ENCODE measurements at places on chromosomes 12 and 14.
A peak's percentile ranks its signal among the peaks of the same experiment; 100 is the strongest.

DNA sequence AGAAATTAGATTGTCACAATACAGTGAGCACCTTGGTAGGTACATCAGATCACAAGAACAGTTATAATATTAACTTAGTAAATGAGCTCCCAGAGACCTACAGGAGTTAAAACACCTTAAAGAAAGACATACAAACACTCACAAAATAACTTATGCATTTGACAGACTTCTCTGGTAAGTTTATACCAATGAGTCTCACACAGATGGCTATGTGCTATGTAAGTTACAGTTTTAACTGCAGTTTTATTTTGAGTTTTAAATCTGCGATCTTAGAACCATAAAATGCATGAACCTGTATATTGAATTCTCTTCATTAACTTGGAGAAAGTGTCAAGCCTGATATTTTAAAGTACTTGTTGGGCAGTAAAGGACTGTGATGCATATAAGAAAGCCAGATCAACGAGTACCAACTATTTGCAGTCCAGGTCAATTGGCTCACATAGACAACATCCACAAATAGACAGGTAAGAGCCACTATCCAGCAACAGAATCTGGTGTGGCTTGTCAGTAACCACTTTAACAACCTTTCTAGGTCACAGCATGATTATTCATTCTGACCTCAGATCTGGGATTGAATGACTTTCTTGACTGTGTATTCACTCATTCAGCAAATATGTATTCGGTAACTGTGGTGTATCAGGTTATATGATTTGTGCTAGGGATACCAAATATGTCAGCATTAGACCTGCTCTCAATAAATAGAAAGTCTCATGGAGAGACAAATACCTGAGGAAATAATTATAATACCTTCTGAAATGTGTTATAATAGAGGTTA, 856.6 kb upstream of the MGAT4C start:
- DNase-seq: no peak

GRCh38 chr14:93128725-93129459, 13.2 kb upstream of the ITPK1 start:
- no peak for DNase-seq

DNA sequence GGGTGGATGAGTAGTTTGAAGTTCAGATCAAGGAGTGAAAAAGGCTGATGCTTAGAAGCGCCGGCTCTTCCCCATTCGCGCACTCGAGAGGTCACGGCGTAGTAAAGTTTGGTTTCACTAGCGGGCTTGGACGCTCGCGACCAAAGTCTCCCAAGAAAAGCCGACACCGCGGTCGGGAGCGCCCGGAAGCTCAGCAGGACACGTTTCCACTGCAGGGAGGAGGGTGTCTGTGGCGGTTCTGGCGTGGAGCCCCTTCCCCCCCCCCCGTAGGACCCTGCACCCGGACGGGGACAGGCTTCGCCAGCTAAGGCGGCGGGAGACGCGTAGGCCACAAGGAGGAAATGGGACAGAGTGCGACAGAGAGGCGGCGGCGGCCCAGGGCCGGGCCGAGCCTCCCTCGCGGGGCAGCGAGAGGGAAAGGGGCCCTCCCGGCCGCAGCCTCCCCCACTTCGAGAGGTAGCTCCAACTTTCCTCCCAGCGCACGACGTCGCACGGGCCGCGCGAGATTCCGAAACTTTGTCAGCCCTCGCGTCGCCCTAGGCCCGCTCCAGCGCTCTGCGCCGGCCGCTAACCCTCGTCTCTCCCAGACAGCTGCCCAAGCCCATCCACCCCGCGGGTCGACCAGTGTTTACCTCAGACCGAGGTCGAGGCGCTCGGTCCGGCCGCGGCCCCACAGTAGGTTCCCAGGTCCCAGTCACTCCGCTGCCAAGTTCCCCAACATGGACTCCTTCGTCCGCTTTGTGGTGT, 480 bp downstream of the SCAF11 start:
- DNase-seq: peak; percentile 80

DNA sequence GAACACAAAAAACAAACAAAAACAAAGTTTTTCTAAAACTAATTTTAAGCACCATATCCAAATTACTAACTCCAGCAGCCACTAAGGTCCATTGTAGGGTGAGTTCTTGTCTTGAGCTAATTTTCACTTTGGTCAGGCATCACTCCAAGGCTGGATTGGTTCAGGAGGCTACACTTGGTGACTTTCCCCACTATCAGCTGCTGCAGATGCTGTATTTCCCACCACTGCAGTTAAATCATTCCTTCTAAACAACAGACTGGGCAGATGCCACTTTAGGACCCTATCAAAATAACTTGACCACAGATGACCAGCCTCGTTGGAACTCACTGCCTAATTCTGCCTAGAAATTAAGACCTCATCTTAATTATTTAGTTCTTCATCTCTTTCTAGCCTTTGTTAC, 140.5 kb downstream of the SLC16A7 start:
- DNase-seq: no peak

DNA sequence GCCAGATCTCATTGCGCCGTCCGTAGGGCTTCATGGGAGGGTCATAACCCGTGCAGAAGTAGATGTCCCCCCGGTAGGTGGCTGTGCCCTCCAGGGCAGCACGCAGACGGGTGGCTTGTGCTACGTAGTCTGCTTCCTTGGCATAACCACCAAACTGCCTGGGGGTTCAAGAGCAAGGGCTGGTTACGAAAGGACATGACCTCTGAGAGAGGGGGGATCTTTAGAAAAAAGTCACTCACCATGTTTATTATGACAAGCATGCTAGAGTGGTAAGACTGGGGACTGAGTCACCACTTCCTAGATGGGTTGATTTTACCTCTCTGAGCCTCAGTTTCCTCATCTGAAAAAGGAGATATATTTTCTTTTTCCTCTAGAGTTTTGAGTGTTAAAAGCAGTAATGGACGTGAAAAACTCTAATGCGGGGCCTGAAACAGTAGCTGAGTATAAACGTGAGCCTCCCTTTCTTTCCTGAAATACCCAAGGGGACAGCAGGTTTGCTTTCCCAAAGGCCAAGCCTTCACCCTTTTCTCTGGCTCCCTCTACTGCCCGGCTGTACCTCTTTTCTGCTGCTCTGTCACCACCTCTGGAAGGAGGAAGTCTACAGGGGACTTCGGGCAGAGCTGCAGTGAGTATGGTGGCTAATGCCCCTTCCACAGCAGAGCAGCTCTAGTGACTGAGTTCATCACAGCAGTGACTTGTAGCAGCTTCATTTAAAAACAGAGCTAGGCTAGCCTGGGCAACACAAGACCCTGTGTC, 23.5 kb upstream of the GPRC5D start:
- DNase-seq: no peak

DNA sequence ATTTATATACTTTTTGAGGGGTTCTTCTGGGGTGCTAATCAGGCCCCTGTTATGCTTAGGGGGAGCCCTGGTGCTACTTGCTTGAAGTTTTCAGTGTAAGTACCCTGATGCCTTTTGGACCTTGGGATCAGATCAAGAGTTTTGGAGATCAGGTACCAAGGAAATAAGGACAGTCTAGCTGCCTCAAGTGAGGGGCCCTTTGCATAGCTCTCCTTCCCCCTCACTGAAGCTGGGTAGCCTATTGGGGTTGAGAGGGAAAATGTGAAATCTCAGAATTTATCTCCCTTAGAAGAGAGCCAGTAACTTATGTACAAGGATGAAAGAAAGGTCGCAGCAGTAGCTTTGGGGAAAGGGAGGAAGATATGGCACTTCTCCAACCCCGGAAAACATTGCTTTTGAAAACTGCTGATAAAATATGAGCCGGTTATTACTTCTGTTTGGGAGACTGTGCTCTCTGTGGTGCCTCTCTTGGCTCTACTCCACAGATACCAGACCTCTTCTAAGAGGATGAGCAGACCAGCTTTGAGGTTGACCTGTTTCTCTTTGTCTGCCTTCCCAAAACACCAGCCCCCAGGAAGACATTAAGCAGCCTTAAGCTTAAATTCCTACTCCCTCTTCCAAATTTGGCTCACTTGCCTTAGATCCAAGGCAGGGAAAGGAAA, 8.8 kb upstream of the AMHR2 start:
- no peak for DNase-seq

- DNase-seq: no peak
These were observed 175.5 kb downstream of the TMTC2 start for GRCh38 chr12:82862069-82862841.

DNA sequence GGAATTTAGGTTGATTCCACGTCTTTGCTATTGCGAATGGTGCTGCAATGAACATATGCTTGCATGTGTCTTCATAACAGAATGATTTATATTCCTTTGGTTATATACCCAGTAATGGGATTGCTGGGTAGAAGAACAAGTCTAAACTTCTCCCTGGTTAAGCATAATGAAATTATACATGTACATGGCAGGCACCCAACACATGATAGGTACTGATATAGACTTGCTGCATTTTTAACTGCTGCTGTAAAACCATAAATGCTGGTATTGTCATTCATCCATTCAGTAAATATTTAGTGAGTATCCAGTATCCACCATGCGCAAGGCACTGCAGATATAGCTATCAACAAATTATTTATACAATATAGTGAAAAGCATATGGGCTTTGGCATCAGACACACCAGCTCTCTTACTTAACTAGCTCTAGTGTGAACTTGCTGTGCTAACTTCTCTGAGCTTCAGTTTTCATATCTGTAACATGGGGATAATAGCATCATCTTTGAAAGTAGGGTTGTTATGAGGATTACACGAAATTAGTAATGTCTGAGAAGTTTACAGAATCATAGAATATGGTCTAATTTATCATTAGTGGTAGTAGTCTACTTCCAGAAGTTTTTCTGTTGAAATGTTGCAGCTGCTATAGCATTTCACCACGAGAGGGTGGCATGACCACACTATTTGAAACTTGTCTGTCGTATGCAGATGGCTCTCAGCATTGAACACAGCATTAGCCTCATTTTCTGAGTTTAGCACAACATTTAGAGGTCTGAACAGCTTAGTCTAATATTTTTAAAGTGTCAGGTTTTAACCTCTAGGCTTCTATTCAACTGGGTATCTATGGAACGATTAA, 32.0 kb upstream of the SEL1L start:
- no peak for DNase-seq

GRCh38 chr12:64034901-64035576, 187.1 kb downstream of the KICS2 start:
- no peak for DNase-seq

- peak; percentile 58 for DNase-seq
These were observed 100.5 kb upstream of the LMNTD1 start for GRCh38 chr12:25653487-25654175.

GRCh38 chr14:66140963-66141362, 345.2 kb upstream of the CCDC196 start:
- no peak for DNase-seq

DNA sequence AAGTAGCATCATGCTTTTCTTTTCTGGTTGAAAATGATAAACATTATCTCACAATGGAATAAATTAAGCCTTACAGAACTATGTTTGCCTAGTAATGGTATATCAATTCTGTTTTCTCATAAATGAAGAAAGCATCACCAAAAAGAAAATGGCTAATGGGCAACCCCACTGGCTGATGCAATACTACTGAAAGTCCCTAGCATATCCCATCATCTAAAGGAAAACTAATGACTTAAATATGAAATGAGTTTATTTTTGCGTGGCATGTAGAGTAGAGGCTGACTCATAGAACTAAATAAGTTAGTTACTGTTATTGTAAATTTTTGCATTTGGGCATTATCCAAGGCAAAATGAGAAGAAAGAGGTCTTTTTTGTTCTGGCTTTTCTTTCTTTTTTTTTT, 1156.3 kb upstream of the SEL1L start:
- no peak for DNase-seq

DNA sequence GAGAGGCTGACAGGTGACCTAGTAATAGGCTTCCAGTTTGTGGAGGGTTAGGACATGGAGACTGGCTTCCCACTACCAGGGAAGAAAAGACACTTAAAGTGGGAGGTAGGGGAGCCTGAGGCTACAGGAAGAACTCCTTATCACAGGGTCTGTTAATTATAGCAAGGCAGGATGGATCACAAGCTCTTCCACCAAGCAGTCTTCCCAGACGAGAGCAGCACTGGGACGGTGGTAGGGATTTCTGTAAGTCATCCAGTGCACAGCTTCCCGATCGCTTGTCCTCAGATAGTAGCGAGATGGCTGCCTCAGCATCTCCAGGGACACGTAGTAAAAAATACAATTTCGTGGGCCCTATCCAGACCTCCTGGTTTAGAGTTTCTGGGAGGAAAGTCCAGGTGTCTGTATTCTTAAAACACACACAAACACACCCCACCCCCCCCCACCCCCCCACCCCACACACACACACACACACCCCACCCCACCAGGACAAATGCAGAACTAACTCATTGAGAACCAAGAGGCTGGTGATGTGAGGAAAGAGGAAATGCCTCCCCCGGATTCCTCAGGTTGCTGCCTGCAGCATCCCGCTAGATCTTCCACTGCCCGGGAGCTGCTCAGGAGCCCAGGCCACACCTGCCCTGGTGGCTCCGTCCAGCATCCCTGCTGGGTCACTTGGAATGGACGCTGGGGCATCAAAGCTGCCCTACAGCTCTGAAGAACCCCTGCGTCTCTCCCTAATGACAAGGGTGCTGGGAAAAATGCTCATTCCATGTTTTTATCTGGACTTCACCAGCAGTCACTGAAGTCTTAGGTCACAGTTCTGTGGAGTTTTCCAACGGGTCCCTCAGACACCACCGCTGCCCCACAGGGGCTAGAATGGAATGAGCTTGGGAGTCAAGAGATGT, 307.2 kb downstream of the CACNA1C start:
- DNase-seq: no peak

DNA sequence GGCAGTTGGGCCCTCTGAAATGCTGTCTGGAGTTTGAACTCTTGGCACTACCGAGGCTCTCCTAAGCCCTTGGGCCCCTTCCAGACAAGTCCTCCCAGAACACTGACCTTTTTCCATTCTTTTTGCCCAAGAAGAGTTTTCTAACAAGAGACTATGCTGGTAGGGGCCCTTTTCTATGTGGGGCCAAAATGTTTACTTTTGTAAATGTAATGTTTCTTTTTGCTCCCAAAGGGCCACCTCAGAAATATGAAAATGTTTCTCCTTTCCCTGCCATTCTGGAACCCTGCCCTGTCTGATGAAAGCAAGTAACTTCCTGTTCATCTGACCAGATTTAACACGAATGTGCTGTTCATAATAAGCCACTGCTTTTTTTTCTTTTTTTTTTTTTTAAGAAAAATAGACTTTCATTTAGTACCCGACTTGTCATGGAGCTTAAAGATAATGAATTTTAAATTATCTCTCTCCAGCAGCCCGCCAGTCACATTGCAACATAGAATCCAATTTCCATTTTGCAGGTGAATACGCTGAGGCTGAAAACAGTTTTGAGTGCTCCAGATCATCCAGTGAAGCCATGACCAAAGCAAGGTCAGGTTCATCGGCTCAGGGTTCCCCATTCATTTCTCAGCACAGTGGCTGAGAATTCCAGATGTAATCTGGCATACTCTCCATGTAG, 169.9 kb downstream of the DPF3 start:
- DNase-seq: no peak

GRCh38 chr14:33781236-33781635, 169.6 kb downstream of the EGLN3 start:
- no peak for DNase-seq

DNA sequence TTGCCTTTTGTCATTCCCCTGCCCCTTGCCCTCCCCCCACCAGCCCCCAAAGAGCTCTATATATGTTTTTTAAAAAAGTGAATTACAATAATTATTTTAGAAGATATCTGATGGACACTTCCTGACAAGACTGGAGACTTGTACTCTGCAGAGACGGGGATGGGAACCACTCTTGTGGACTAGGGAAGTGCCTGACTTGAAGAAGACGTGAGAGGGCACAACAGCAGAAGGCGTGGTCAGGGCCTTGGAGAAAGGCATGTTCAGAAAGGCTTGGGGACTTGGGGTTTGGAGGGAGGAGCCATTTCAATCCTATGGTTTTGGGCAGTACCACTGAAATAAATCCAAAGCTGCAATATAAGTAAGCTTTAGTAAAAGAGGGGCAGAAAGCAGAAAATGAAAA, 154.7 kb downstream of the APAF1 start:
- DNase-seq: no peak

GRCh38 chr12:84128117-84128991, 784.2 kb downstream of the SLC6A15 start:
- no peak for DNase-seq

Measured in sciatic nerve (tissue), 2 donors.